NCI-H748 treated with DMSO at 0.1 percent for 48 hours (cell line): ENCODE measurements at places on chromosomes 5 and 9.

- DNase-seq = no peak
These were observed 188.4 kb upstream of the PRDM9 start for GRCh38 chr5:23318960-23319359.

GRCh38 chr5:175214152-175214551 is 229.8 kb downstream of the DRD1 start:
- no peak for DNase-seq

DNA sequence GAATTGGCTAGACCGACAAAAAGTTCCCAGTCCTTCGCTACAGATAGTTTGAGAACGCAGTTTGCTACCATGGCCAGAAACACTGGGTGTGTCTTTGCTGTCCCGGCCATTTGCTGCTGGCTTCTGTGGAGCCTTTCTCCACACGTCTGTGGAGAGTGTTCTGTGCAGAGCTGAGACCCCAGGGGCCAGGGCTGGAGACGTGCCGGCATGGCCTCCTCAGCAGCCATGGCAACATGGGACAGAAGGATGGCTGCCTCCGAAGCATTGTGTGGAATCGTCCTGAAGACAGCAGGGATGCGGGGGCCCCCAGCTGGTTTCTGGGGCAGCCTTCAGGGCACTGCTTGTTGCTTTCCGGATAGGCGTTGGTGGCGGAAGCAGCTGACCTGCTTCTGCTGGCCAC is 142.8 kb downstream of the GADD45G start:
- DNase-seq = no peak

DNA sequence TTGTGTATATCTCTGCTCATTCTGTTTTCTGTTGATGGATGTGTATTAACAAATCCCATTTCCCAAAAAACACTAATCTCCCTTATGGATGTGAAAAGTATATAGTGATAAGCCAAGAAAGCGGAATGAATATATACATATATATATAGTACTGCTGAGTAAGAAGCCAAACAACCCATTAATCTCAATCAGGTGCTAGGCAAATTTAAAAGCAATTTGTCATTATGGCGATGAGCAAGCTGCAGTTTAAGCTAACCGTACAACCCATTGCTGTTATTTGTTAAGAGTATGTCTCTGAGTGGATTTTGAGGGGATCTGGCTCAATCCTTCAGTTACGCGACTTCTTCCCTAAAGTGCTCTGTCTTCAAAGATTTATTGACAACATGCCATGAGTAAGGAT is 640.4 kb upstream of the ARRDC3 start:
- no peak for DNase-seq

DNA sequence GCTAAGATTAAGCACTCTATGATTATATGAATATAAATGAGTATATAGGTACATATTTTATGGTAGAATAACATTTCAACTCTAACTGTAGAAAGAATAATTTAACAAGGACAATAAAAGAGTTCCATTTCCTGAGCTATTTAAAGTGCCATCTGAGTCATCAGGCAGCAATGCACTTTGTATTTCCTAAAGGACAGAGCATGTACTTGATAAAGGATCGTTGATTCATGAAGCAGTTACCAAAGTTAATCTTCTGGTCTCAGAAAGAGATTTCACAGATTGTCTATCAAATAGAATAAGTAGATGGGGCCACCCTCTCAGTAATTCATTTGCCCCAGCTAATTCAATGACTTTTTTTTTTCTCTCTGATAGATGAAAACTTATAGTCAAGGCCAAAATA is 747.8 kb downstream of the CDH18 start:
- DNase-seq = no peak

DNA sequence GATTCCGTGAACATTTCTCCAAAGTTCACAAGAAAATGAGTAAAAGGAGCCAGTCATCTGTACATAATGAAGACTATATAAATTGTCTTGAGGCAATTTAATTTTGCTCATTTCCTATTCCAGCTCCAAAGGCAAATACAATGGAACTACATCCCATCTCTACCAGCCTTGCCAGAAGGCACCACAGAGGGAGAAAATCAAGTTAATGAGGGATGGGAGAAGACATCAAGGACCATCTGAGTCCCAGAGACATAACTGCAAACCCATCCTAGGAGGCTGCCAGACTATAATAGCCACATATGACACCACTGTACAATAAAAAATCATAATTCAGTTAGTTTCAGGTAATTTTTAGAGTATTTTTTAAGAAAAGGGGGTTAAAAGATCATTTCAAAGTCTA is 136.3 kb upstream of the RGMB start:
- no peak for DNase-seq

GRCh38 chr5:169263591-169263990 is 37.3 kb downstream of the SLIT3 start:
- DNase-seq = no peak

DNA sequence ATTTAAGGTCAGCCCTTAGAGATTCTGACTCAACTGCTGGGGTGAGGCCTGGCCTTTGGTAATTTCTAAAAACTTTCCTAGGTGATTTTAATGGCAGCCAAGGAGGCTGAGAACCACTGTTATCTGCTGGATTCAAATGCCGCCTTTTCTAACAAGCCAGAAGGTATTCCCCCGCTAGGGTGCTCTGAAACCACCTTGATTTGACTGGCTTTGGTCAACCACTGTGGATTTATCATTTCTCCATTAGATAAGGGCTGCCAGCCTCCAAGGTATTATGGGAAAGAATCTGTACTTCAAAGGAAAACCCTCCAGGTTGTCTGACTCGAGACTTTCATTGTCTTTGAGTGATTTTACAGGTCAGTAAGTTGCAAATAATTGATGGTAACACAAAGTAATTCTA is 4.3 kb downstream of the ANXA6 start:
- DNase-seq = no peak

GRCh38 chr5:40441733-40442132 is 238.0 kb upstream of the PTGER4 start:
- DNase-seq = no peak

GRCh38 chr5:169960659-169961058 is 19.6 kb downstream of the INSYN2B start:
- no peak for DNase-seq

- no peak for DNase-seq
These were observed 12.4 kb downstream of the PTGS1 start for GRCh38 chr9:122382901-122383850.

DNA sequence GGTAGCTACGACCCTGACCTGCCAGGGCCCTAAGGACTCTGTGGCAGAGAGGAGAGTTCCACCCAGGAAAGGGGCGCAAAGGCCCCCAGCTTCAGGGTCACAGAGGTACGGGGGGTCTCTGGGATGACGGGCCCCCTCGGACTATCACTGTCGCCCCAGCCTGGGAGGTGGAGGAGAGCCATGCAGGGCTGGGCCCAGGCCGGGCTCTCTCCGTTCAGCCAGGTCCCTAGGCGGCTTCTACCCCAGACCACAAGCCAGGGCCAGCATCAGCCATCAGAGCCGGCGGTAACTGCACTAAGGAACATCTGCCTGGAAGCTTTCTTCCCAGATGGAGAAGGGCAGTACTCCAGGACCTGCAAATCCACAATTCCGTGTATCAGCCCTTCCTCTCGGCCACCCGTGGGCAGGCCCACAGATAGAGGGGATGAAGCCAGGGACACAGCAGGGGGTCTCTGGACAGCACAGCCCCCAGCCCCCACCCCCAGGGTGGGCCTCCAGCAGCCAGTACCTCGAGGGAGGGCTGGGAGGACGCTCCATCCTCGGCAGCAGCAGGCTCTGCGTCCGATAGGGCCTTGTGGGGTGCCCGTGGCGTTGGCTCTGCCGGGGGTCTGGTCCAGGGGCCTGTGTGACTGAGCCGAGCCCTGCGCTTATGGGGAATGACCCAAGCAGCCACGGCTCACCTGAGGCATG is 38.4 kb downstream of the NACC2 start:
- DNase-seq = no peak

GRCh38 chr9:11821306-11821975 is 871.7 kb upstream of the TYRP1 start:
- no peak for DNase-seq

- DNase-seq = peak; percentile 67
These were observed 344.0 kb downstream of the PTPRD start for GRCh38 chr9:10268531-10269485.

- no peak for DNase-seq
These were observed 52.9 kb downstream of the BARX1 start for GRCh38 chr9:93902051-93902779.

GRCh38 chr5:171692107-171692506 is 93.5 kb upstream of the SMIM23 start:
- DNase-seq = no peak

- DNase-seq = no peak
These were observed 7.6 kb downstream of the MLLT3 start for GRCh38 chr9:20614602-20615216.

GRCh38 chr5:44885903-44886302 is 77.2 kb downstream of the MRPS30 start:
- DNase-seq = no peak

DNA sequence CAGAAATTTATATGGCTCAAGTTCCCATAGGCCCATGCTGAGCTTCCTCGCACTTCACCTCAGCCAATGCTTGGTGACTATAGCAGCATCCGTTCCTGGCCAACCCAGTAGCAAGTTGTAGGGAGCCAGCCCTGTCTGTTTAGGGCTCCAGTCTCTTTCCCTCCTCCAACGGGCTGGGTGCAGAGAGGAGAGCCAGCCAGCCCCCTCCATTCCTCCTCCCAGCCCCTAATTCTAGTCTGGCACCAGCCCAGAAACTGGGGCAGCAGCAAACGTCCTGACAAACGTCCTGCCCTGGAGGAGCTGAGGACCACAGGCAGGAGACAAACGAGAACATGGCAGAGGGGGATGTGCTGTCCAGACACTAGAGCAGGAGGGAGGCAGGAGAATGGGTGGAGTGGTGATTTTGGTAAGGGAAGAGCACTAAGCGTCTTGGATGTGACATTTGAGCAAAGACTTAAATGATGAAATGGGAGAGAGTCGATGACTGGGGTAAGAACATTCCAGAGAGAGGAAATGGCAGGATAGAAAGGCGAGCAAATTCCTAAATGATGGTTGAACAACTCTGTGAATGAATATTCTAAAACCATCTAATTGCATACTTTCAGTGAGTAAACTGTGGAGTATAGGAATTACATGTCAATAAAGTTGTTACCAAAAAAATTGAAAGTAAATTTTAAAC is 222.5 kb upstream of the DAPK1 start:
- DNase-seq = no peak

DNA sequence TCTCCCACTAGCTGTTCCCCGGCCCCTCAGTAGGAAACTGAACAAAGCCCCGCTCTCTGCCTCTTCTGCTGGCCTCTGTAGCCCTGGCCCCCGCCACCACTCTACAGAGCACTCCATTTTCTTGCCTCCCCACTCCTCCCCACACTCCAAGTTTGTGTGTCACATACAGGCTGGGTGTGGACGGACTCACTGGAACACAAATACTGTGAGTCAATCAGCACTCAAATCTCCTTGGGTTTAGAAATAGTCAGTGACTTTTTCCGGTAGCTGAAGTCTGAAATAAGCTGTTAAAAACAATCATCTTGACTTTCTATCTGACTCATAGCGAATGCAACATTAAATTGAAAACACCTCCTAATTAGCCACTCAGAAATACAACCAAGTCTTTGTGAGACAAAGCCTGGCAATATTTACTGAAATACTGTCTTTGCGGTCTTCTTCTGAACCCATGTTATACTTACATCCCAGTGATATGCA is 122.5 kb downstream of the LHFPL2 start:
- no peak for DNase-seq
